ENCODE measurements at places on chromosomes 2 and 18.

GRCh38 chr2:217887841-217888701 is 114.7 kb downstream of the TNS1 start:
- no peak for DNase-seq

DNA sequence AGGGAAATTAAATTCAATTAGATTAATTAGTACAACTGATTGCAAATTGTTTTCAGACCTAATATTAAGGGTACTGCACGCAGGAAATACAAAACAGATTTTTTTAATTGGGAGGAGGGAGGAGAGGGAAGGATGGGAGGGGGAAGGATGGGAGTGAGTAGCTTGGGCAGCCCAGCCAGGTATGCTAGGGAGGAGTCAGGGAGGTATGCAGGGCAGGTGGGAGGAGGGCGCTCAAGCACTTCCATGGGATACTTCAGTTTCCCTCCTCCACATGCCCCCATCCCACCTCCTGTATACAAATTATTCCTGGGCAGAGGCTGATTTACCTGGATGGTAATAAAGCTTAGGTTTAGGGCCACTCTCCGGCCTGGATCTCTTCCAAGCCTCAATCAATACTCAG is 76.6 kb upstream of the CAPN13 start:
- no peak for DNase-seq

- DNase-seq = no peak
Observed at GRCh38 chr2:4844881-4845280, 847.3 kb upstream of the SOX11 start.

DNA sequence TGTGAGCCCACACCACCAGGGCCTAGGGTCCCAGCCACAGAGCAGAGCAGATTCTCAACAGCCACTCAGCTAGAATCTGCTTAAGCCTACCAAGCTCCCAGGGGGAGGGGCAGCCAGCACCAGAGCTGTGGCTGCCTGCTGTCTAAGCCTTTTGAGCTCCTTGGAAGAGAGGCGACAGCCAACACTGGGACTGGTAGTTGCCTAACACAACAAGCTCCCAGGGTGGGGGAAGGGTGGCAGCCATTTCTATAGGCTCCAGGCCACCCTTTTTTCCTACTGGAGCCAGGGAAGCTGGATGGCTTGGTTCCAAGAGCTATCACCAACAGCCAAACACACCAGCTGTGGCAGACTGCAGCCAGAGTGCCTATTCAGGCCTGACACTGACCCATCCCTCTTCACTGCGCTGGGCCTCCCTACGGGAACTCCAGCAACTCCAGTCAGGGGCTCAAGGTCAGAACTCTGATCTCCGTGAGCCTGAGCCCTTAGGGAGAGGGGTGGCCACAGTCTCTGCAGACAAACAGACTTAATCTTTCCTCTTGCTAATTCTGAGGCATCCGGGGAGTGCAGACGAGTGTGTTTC is 1824.3 kb upstream of the CELF4 start:
- DNase-seq = no peak

DNA sequence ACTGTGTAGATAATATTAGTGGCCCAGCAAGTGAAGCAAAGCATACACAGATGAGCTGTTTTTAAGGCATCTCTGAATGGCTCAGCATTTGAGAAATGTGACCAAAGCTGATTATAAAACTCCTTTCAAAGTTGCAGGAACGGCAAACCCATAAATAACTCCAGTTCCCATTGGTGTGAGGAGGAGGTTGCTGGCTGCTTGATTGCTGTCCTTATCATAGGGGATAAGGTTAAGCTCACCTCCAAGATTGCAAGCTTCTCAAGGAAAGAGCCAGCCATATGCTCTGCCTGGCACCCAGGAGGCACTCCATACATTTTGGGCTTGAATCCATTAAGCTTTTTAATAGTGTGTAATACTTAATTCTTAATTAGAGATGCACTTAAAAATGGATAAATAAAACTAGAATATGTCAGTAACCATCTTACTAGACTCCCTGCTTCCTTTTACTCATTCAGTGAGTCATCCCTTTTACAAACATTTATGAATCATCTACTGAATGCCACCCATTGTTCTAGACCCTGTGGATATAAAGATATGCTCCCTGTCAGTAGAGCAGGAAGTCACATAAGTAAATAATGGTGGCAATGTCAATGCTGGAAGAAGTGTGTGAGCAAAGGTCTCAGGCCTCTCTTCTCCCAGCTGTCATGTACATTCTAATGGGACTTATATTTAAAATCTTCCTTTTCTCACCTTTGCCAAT is 99.3 kb downstream of the SPATS2L start:
- DNase-seq = no peak

DNA sequence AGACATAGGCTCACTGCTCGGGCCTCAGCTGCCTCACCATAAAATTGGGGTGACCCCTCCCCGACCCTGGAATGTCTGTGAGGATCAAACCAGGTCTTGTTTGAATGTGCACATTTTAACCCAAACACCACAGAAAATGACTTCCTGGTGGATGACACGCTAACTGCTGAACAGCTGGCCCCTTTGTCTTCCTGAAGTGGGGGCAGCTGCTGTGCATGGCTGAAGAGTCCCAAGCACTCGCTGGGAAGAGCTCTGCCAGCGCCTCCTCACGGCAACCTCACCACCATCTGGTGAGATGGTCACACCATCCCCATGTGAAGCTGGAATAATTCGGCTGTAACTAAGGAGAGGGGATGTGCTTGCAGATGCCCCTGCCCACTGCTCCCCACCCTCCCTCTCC is 34.0 kb downstream of the AQP12A start:
- no peak for DNase-seq
